ENCODE measurements at places on chromosomes 1 and 21.
A peak's percentile ranks its signal among the peaks of the same experiment; 100 is the strongest.

- DNase-seq: peak; percentile 18
Measured at GRCh38 chr1:171081763-171082201, 8.9 kb upstream of the FMO3 start.

GRCh38 chr1:192878249-192878648, 69.4 kb downstream of the RGS2 start:
- peak; percentile 90 for DNase-seq

- no peak for DNase-seq
Measured at GRCh38 chr1:85656256-85656655, 52.0 kb downstream of the ZNHIT6 start.

GRCh38 chr1:47675721-47676120, 237.9 kb downstream of the FOXD2 start:
- DNase-seq: no peak

GRCh38 chr1:24292887-24293286, 26.3 kb upstream of the GRHL3 start:
- DNase-seq: no peak

GRCh38 chr1:174407665-174408064, 40.1 kb upstream of the GPR52 start:
- DNase-seq: no peak

DNA sequence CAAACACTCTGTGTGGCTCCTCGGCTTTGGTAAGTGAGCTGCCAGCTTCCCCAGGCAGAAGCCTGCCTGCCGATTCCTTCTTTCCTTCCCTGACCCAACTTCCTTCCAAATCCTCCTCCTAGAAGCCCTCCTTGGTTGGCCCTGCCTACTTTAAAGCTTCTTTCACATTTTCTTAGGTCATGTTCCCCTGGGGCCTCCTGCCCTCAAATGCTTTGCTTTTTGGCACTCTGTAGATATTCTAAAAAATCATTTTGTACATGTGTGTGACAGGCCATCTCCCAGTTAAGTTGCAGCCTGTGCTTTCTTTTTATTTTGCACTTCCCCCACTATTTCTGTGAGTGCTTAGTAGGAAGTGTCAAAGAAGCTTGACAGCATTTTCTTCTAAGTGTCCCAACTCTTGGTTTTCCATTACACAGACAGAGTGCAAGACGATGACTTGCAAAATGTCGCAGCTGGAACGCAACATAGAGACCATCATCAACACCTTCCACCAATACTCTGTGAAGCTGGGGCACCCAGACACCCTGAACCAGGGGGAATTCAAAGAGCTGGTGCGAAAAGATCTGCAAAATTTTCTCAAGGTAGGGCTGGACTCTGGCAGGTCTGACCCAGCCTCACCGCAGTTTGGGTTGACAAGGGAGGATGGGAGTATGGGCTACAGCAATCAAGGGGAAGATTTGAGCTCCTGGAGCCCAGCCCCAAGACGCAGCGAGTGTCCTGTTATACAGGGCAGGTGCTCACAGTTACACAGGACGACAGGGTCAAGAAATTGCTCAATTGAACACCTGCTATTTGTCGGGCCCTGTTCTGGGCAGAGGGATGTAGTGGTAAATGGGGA, at the start of gene S100A9:
S100A9 (plus strand) TSS at position 2 of the 838 bp plus-strand sequence; CDS start at position 432, 430 bp downstream.
- no peak for DNase-seq

DNA sequence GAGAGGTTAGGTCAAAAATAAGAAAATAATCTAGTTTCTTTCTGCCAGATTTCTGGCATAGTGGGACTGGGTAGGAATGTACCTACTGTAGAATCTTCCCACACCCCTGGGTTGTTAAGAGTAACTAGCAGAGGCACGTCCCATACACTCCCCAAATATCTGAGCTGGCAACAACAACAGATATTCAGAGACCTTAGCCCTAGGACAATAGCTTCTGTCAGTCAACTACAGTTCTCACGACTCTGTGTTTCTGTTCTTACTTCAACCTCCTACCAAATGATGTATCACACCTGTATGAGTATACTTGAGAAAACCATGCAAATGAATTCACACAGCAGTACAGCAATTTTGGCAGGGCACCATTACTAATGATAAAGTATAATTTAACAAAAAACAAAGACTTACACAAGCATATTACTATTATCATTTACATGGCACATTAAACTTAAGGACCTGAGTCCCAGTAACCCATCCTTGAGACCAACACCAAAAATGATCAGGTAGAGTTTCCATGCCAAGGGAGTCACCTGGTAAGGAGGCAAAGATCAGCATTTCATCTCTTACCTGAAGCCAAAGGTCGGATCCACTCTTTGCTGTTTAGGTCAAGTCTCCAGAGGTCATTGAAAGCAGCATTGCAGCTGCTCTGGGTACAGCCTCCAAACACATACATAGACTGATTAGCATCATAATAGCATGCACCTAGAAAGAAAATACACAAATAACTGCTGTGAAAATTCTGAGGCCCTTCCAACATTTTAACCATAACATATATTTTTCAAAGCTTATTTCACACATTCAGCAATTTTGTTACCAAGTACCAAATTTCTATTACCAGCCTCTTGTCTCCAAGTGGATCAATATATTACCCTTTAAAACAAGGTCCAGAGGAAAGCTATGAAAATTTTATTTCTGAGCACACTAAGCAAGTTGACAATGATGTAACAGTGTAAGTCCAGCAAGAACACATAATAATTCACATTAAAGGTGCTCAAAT, 57.5 kb upstream of the CPLANE2 start:
- DNase-seq: no peak

DNA sequence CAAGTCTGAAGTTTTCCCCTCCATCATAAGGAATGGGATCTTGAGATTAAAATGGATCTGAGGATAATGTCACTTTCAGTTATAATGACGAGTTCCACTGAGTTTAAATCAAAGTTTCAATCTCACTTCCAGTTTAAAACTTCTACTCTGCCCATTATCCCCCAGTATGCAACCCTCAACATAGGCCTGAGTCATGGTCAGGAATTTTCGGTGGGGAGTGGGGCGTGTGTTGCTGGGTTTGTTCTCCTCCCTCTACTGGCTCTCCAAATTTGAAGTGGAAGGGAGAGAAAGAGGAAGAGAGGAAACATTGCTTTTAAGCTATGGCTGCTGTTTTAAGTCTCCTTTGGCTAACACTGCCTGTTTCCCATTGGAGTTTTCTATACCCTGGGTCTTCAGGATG, 152.9 kb downstream of the TM2D1 start:
- no peak for DNase-seq

GRCh38 chr1:209455661-209456358, 127.7 kb upstream of the CAMK1G start:
- DNase-seq: no peak

GRCh38 chr1:176595217-176595616, 132.2 kb downstream of the PAPPA2 start:
- DNase-seq: no peak

- DNase-seq: peak; percentile 56
Measured at GRCh38 chr1:14602136-14602535, 3.7 kb downstream of the KAZN start.

DNA sequence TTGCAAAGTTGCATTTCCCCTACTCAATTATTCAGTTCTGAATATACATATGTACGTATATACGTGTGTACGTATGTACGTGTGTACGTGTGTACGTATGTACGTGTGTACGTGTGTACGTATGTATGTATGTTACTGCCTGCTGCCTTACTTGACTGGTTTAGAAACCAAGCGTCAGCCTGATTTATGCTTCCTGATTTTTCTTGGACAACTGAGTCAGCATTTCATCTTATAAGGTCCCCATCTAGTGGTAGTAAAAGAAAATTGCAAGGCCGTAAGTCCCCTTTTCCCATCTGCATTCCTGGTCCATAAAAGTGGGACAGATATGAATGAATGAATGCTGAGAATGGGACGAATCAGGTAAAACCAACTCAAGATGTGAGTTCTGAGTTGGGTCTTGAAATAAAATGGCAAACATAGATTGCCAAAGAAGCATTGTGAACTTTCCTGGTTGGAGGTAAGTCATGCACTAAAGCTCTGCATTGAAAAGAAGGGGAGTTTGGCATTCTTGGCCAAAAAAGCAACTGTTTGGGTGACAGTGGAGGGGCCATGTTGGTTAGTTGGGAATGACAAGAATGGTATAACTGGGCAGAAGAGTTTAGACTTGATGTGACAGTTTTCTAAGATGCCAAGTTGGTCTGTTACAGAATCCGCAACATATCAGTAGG, 76.4 kb upstream of the DNAH14 start:
- DNase-seq: peak; percentile 87

GRCh38 chr1:96596226-96596922, 125.2 kb upstream of the PTBP2 start:
- peak; percentile 10 for DNase-seq

DNA sequence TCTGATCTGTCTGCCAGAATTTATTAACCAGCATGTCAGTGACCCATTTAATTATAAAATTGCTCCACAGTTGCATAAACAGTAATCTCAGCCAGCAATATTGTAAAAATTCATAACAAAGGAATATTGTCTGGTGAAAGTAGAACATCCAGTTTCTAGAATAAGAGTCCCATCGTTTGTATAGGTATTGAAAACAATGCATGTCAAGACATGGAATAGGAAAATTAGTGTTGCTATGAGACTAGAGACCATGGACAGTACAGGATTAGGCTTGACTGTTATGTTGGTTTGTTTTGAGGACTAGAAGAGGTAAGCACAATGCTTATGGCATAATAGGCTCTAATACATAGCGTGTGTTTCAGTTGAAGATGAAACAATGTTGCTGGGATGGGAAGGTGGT, 37.1 kb downstream of the ATF6 start:
- DNase-seq: no peak

- DNase-seq: peak; percentile 75
Measured at GRCh38 chr1:108817016-108817415, 39.9 kb downstream of the AKNAD1 start.

GRCh38 chr1:183101081-183101480, 77.9 kb downstream of the LAMC1 start:
- DNase-seq: no peak

- peak; percentile 71 for DNase-seq
Measured at GRCh38 chr1:87402241-87403002, 73.7 kb downstream of the LMO4 start.

DNA sequence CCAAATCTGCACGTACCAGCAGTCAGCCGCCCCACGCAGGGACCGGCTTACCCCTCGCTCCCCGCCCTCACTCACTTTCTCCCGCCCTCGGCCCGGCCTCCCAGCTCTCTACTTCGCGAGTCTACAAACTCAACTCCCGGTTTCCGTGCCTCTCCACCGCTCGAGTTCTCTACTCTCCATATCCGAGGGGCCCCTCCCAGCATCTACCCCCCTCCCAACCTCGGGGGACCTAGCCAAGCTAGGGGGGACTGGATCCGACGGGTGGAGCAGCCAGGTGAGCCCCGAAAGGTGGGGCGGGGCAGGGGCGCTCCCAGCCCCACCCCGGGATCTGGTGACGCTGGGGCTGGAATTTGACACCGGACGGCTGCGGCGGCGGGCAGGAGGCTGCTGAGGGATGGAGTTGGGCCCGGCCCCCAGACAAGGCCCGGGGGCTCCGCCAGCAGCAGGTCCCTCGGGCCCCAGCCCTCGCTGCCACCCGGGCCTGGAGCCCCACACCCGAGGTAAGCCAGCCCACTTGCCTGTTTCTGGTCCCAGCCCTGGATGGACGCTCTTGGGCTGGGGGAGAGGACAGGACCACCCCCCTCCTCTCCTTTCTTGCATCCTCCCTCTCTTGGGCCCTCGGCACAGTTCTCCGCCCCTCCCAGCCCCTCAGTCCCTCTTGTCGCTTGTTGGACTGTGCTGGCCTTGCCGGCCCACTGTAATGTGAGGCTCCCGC, at the start of gene ARTN:
ARTN (plus strand) TSS at position 416 of the 715 bp plus-strand sequence. CDS start 1,856 bp downstream, outside the sequence.
- DNase-seq: no peak

DNA sequence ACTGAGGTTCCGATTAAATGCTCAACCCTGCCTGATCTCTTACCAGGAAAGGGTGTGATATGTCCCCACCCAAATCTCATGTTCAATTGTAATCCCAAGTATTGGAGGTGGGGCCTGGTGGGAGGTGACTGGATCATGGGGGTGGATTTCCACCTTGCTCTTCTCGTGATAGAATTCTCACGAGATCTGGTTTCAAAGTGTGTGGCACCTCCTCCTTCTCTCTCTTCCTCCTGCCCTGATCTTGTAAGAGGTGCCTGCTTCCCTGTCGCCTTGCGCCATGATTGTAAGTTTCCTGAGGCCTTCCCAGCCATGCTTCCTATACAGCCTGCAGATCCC, 34.9 kb downstream of the RSPH1 start:
- DNase-seq: no peak

DNA sequence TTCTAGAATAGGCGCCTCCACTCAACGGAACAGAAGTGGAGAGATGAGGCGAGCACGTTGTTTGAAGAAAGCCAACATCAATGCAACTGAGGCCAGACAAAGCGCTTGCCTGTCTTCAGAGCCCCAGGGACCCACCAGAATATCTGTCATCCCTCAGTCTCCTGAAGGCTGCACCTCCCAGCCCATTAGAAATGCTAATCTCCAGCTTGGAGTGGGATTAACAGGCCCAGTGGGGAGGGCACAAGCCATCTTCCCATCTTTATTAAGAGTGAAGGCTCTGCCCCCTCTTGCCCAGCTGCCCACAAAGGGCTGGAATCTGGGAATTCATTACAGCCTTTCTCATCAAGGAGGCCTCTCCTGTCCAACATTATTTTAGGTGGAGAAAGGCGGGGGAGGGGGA, 16.8 kb upstream of the CNTN2 start:
- no peak for DNase-seq

- DNase-seq: no peak
Measured at GRCh38 chr1:174301295-174302077, 142.2 kb downstream of the RABGAP1L start.

GRCh38 chr1:59707178-59707791, 107.5 kb upstream of the HOOK1 start:
- peak; percentile 97 for DNase-seq

DNA sequence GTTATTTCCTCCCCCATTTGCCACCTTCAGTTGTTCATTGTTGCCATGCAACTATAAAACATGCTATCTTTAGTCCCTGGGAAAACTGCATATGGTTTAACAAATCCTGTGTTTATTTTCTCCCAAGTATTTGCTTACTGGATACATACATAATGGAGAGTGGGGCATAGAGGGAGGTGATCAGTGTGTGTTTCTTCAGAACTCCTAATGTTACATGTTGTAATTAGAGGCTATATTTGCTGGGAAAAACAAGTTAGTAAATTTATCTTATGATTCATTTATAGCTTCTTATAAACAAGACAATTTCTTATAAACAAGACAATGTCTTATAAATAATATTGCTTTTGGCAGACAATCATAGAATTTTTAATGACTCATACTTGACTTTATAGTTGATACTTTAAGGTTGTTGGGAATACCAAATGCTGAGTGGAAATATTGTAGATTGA, 7.3 kb upstream of the GIPC2 start:
- peak; percentile 33 for DNase-seq

DNA sequence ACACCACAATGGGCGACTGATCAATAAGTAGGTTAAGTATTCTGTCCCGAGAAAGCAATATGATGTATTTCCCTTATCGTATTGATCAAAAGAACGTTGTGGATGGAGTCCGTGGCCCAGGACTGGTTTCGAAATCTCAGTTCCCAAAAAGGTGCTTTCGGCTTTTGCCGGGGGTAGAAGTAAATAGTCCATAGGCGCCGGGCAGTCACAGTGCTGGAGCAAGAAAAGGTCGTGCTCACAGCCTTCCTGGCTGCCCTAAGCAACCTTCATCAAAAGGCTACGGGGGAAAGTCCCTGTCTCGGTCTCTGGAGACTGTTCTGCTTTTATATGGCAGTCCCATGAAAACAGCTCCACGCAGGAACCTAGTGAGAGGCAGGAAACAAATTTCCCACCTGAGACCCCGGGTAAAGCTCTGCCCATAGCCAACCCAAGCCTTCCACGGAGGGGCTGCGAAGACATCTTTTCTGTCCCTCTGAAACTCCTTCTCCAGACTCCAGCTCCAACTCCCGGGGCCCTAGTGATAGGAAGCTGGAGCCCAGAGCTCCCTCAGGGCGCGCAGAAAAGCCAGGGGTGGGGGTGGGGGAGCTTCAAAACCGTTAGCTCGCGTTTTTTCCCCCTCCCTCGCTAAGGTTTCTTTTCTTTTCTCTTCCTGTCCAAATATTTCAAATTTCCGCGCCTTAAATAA, 7.0 kb downstream of the CDKN2C start:
- peak; percentile 74 for DNase-seq

Measured in fibroblast of the aortic adventitia (primary cell).